ENCODE measurements at places on chromosomes 5 and 9. TPM values are rescaled to one million over a fixed set of nuclear protein-coding genes. Genes with fewer than 3 reads are reported as not detected.

DNA sequence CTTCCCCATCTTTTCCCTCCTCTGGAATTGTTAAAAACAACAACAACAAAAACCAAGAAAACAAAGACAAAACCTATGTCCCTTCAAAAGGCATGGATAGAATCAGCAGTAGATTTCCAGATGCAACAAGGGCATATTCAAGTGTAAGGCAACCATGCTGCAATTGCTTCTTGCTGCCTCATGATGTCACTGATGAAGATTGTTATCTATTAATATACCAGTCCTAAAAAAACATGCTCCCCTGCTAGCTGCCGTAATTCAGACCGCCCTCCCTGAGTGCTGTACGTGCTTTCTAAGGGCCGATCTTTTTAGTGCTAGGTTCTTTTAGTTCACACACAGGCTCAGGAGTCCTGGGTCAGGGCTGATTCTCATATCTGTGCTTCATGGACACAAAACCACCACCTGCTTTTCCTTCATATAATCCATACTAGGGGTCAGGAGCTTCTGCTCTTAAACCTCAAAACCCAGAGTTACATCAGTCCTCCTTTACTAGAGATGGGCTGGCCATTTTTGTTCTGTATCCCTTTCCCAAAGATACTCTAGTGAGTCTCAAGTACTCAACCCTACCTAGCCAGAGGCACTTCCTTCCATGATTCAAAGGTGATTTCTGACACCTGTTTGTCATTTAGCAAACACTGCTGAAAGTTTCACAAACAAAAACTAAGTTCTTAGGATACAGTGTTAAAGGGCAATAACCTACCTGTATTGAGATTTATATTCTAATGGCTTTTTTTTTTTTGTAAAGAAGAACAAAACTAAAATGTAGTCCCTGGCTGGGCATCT lies 82.1 kb downstream of the GIN1 start:
- no peaks in the 10 kb centered on the region for H3K27me3 ChIP-seq
- no peak overlapping the region for H3K27ac ChIP-seq
- no peak overlapping the region for H3K4me3 ChIP-seq

DNA sequence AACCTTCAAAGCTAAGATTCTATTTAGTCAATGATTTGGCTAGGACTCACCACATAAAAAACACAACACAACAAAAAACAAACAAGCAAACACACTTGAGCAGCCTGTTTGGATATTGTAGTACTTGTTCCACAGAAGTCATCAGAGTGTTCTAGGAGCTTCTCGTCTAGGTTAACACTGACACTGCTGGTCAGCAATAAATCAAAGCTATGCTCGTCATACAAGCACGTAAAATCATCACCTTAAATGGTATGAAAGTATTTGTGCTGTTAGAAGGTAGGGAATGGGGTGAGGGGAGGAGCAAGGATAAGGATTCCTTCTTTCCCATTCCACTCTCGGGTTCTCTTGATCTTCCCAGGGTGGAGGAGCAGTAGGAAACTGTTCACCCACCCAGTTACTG lies 88.0 kb downstream of the ARL15 start:
- H3K4me3 ChIP-seq = no peak overlapping the region
- DNase-seq = no peak
- no peaks in the 10 kb centered on the region for H3K27me3 ChIP-seq
- no peaks in the 10 kb centered on the region for H3K4me1 ChIP-seq

DNA sequence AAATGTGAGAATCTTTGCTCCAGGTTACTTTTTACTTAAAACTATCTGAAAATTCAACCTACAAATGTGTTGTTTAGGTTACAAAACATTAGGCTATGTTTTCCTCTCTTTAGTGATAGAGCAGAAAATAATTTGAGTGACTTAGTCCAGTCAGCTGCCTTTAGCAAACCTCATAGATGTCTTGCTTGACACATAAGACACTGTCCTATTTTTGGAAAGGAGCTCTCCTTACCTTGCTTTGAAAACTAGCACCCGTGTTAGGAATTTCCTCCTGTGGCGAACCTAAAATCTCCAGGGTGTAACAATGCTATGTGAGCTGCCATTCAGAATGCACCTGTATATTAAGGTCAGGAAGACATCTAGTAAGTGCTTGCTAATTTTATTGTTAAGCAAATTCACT lies 221.2 kb upstream of the CD180 start:
- no peaks in the 10 kb centered on the region for H3K4me1 ChIP-seq
- H3K4me3 ChIP-seq = no peak overlapping the region
- DNase-seq = no peak
- no peaks in the 10 kb centered on the region for H3K36me3 ChIP-seq

The DEPDC1B gene
- total RNA-seq = 23.8 TPM

The DMGDH gene
- not detected for total RNA-seq
